ENCODE measurements at places on chromosomes 13 and 19.

GRCh38 chr13:109761695-109762094, 24.7 kb downstream of the IRS2 start:
- DNase-seq = no peak

GRCh38 chr13:84032116-84032515, 149.8 kb upstream of the SLITRK1 start:
- no peak for DNase-seq

GRCh38 chr19:10891405-10892086, 20.2 kb downstream of the CARM1 start:
- DNase-seq = no peak

DNA sequence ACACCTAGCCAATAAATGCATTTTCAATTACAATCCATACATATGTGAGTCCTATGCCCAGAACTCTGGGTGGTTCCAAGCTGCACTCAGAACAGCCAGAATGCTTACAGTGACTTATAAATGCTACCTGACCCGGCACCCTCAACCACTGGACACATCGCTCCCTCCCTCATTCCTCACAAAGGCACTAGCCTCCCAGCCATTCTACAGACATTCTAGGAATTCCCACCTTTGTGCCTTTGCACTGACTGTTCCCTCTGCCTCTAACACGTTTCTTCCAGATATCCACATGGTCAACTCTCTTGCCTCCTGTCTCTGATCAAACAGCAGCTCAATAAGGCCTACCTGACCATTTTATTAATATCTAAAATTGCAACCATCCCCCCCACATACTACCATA, 99.9 kb downstream of the LHFPL6 start:
- DNase-seq = no peak

DNA sequence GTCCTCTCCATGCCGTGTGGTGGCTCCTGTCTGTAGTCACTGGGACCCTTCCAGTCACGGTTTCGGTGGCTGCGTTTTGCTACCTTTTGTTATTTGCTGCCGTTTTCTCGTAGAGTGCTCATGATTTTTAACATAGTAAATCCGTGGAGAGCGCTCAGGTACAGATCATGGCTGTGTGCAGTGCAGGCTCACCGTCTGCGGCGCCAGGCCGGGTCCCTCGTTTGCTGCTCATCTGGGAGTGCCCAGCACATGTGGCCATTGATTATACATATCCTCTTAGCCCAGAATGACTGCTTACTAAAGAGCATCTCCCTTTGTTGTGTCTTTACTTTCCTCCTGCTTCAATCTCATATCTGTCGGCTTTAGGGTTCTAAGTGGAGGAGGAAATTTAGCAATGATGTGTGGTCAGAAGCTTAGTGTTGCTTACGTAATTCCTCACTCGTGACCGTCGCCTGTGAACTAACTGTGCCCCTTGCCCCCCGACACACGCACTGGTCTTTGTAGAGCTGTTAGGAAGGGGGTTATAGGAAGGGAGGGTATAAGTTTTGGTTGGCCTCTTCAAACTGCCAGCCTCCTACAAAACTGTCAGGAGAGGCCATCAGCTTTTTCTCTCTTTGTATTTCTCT, 31.8 kb downstream of the TFDP1 start:
- no peak for DNase-seq

GRCh38 chr13:80040981-80041317, 300.0 kb downstream of the SPRY2 start:
- no peak for DNase-seq

Data from NCI-H748 treated with DMSO at 0.1 percent for 48 hours (cell line).